ENCODE measurements at places on chromosomes 5 and 9.

- no peak for DNase-seq
Measured at GRCh38 chr9:101114317-101114716, 85.8 kb downstream of the PLPPR1 start.

DNA sequence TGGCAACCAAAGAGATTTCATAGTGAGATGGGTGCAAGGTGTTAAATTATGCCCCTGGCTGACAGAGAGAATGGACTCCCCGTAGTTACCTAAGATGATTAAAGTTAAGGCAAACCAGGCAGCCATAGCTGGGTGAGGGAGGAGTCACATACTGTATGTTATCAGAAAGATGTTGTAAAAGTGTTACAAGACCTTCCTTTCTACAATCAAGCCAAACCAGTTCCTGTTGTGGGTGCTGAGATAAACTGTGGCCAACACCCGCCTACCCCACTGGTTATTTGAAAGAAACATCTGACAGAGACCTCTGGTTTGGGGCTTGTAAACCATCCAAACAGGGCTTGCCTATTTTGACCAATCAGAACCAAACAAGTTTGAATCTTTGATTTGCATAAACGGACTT lies 684.7 kb upstream of the NUDT12 start:
- no peak for DNase-seq

DNA sequence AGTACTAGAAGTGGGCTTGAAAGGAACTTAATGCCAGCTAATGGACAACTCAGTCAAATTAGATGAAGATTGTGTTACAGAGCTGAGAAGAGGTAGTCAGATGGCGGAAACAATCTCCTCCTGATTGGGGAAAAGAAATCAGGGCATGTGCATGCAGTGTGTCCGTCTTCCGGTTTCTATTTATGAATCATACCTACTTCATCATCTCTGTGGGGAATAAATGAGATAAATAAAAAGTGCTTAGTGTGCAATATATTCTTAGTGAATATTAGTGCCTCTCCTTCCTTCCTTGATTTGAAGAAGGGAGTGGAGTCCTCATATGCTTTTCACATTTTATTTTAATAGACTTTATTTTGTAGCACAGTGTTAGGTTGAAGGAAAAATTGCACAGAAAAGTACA lies 108.7 kb upstream of the NFIL3 start:
- no peak for DNase-seq

GRCh38 chr5:132865668-132866341 lies 464 bp downstream of the GDF9 start:
- no peak for DNase-seq

GRCh38 chr5:52041842-52042241 lies 658.6 kb downstream of the ISL1 start:
- no peak for DNase-seq

DNA sequence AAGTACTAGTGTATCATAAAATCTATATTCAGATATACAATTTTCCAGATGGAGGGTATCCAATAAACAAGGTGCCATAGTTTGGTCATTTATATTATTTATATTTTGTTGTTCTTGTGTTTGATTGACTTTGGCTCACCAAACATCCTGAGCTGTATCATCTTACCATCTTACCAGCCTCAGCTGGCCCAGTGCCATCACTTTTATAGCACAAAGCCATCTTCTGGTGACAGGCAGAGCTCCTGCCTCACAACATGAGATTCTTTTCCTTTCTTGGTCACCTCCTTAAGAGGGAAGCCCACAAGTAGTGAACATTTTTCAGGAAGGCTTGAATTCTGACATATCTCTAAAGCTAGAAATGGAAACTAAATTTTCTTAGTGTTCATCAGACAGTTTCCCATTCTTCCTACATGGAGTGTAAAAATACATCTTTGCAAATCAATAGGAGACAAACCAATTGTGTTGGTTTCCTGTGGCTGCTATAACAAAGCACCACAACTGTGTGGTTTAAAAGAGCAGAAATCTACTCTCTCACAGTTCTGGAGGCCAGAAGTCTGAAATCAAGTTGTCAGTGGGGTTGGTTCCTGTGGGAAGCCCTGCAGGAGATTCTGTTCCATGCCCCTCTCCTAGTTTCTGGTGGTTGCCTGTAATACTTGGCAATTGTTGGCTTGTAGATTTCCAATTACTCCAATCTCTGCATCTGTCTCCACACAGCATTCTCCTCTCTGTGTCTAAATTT lies 341.8 kb downstream of the MAN2A1 start:
- no peak for DNase-seq

DNA sequence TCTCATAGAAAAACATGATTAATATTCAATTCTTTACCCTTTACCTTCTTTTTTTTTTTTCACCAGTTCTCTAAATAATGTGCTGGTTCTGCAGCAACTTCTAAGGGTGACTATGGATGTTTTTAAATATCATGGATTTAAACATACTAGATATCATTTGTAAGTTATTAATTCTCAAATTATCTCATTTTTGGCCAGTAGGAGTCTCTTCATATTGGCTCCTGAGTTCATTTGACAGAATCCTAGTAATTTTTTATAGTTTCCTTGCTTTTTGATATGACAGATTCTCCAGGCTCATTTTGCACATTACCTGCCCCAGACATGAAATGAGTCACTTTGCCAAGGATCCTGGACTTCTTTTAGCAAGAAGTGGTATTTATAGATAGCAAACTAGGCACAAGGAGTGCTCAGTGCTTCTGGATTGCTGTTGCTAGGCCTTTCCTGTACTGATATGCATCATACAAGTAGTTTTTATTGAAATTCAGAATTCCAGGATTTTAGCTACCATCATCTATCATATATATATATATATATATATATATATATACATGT lies 201.3 kb upstream of the IL12B start:
- no peak for DNase-seq

DNA sequence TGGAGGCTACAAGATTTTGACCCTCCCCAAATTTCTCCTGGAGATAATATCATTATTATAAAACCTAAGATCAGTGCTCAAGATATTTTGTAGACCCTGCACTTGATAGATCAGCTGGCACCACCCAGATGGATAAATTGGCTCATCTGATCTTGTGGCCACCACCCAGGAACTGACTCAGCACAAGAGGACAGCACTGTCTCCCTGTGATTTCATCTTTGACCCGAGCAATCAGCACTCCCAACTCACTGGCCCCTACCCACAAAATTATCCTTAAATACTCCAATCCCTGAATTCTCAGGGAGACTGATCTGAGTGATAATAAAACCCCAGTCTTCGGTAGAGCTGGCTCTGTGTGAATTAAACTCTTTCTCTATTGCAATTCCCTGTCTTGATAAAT lies 34.5 kb upstream of the TENT2 start:
- DNase-seq: no peak

- DNase-seq: no peak
Measured at GRCh38 chr5:173741729-173742431, 125.4 kb upstream of the BOD1 start.

DNA sequence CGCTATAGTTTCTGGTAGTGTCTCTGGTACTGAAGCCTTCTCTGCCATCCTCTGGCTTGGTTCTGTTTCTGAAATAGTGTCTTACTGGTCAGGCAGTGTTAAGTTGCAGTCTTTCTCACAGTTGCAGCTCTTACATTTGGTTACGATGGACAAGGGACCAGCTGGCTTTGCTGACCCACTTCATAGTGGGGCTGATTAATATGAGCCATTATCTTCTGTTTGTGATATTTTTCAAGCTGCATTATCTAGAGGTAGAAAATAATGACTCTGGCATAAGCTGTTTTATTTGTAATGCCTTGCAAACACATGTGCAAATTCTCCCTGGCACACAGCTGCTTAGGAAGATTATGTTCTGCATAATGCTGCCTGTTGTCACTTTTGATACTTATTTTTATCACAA lies 199.1 kb downstream of the KDM4C start:
- no peak for DNase-seq

- no peak for DNase-seq
Measured at GRCh38 chr5:81849770-81850367, 99.0 kb upstream of the SSBP2 start.

GRCh38 chr9:26775391-26775790 lies 117.2 kb downstream of the CAAP1 start:
- no peak for DNase-seq

DNA sequence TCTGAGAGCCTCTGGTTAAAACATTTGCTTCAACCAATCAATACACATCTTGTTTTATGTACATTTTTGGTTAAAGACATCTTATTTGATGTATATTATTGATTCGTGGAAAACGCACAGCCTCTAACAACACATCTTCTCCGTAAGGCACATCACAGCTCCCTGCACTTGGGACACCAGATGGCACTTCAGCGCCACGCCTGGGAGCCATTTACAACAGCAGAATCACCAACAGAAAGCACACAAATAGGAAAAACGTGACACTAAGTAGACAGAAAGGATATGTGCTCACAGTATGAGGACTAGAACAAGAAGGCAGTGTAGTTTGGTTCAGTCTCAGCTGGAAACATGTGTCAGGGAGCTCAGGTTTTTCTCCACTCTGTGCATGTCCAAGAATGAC lies 199.7 kb downstream of the ROR2 start:
- DNase-seq: no peak

- DNase-seq: no peak
Measured at GRCh38 chr5:69084195-69084594, 9.6 kb upstream of the SLC30A5 start.

- no peak for DNase-seq
Measured at GRCh38 chr9:90309809-90310520, 332.7 kb downstream of the DIRAS2 start.

- no peak for DNase-seq
Measured at GRCh38 chr5:167720259-167720658, 571.2 kb upstream of the WWC1 start.

DNA sequence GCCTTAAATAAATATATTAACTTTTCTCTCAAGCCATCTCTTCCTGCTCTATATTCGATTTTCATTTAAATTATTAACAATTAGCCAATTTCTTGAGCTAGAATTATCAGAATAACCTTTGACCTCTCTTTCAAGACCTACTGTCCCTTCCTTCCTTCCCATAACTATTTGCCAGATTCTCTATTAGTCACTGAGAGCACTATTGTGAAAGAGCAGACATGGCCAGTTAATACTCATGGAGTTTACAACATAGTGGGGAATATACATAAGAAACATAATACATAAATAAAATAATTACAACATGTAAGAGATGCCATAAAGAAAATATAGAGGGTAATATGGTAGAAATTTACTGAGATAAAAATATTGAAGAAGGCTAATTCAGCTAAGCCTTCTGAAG lies 72.1 kb upstream of the CHD1 start:
- DNase-seq: no peak

DNA sequence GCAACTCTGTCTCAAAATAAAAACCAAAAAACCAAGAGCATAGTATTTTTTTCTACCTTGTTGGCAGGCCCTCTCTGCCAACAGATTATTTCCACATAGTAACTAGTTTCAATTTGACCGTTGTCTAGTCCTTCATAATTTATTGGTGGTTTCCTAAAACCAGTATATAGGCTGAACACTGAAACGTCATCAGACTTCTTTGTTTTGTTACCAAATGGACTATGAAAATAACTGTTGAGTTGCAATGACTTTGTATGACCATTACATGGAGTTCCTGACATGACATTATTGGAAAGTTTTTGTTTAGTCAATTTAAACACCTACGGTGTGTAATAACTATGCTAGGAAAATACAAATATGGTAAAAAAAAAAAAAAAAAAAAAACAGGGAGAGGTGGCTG lies 1.7 kb downstream of the AGGF1 start:
- DNase-seq: no peak

DNA sequence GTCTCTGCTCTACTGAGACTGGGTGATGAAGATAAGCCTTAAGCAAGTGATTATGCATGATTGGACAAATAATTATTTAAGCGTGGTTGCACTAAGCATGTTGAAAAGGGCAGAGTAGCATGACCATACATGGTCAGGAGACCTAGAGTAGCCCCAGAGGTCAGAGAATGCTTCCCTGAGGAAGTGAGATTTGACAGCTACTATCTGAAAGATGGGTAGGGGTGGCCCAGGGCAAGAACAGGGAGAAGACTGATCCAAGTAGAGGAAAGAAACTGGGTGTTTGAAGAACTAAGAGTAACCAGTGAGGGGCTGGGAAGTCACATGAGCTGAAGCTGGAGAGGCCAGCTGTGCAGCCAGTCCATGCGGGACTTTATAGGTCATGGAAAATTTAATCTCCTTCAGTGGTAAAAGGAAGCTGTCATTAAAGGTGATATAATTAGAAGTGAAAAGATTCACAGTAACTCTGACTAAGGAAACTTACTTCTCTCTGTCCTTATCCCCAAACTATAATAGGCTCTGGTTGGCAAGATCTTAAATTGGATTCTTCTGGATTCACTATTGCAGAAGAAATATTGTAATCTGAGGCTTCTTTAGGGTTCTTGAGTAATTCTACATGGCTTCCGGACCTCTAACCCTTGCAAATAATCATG lies 35.2 kb downstream of the YIPF5 start:
- DNase-seq: no peak

DNA sequence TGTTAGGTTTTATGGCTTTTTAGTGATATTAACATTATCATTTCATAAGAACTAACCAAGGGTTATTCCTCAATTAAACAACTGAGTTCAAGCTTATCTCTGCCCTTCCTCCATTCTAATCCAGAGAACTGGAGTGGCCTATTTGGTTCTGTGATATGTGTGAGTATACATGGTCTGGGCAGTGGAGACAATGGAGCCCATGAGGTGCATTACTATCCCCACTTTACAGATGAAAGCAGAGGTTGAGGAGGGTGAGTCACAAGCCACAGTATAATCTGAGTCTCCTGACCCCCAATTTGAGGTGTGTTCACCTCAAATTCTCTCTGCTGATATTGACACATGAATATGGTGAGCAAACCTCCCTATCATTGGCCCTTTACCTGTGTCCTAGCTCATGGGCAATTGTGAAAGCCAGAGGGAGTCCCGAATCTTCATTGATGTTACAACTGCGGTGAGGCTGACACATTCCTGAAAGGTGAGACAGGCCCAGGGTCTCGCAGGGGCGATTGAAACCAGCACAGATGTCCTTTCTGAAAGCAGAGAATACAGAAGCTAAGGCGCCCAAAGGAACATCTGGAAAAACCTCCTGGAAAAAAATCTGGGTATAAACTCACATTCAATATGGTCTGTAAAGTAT lies 217.2 kb downstream of the TARS1 start:
- DNase-seq: no peak

DNA sequence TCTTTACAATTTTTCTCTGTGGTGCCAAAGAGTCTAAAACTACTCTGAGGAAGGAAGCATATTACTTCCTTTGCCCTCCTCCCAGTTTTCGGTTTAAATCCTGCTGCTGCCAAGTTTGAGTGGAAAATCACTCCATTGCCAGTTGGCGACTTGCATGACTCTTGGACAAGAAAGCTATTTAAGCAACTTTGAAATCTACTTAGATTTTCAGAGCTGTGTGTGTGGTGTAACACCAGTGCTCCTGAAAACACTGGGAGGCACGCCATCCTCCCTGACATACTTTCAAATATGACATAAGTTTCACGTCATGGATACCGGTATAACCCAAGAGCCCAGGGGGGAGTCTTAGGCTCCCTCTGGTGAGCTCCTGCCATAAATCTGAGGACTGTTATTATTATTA lies 83.5 kb upstream of the RIOK2 start:
- DNase-seq: no peak

- DNase-seq: no peak
Measured at GRCh38 chr9:89732295-89732938, 127.6 kb downstream of the GADD45G start.
